ENCODE measurements at places on chromosomes 3 and 15.

DNA sequence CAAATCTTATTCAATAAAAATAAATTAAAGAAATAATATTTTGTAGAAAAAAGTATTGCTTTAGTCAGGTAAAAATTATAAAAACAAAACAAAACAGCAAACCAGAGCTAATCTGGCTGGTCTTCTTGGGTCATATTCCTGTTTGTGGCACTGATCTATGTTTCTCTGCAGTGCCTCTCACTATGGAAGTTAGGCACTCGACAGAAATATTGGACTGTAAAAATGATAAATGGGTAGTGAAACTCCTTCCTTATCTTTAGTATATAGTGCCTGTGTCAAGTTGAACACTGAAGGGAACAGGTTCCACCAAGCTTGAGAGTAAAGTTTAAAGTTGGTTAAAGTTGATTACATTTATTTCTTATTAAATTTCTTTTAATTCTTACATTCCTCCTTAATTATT is 1195.6 kb upstream of the GBE1 start:
- DNase-seq, result no peak

DNA sequence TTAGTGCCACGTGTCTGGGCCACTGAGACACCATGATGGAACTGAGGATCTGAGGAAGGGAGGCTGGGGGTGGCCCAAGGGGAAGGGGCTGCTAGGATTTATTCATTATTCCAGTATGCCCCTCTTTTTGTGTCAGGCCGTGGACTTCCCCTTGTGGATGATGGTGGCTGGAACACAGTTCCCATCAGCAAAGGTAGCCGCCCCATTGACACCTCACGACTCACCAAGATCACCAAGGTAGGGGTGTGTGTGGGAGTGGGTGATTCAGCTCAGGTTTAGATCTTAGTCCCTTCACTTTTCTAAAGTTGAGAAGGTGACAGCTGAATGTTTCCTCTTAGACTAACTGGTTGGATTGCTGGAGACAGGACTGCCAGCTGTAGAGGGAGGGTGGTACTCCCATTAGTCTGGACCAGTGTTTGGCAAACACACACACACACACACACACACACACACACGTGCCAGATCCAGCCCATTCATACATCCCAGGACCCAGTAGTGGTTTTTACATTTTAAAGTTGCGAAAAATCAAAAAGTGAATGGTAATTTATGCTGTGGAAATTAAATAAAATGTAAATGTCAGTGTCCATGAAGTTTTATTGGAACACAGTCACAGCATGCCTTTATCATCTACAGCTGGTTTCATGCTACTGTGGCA is 11.4 kb downstream of the EIF4G1 start:
- DNase-seq, result no peak

DNA sequence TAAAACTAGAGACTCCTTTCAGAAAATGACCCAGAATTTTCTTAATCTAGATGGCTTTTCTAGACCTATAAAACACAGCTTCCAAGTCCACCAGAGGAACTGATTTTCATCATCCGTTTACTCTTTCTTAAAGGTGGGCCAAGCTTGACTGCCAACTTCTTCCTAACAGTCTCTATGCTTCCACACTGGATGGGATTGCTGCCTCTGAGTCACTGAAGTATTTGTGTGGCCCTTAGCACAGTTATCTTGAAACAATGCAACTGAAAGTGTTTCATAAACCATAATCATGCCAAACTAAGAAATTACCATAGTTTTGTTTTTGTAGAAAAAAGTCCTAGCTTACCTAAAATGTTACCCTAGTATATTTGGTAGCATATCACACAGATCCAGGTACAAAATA is 985.7 kb downstream of the TUSC7 start:
- no peak for DNase-seq

DNA sequence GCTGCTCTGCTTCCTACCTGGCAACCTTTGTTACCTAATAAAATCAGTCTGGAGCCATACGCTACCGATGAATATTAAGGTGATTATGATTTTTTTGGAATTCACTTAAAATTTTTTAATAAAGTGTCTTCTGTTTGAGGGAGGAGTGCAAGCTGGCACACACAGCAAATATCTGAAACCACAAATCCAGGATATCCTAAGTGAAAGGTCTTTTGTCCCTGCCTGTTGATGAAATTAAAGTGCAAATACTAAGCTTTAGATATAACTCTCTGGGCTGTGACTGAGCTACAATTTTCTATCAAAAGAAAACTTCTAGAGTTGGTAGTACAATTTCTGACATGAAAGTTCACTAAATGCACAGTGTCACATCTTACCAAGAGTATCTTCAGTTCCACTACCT is 23.7 kb downstream of the HACD2 start:
- no peak for DNase-seq

DNA sequence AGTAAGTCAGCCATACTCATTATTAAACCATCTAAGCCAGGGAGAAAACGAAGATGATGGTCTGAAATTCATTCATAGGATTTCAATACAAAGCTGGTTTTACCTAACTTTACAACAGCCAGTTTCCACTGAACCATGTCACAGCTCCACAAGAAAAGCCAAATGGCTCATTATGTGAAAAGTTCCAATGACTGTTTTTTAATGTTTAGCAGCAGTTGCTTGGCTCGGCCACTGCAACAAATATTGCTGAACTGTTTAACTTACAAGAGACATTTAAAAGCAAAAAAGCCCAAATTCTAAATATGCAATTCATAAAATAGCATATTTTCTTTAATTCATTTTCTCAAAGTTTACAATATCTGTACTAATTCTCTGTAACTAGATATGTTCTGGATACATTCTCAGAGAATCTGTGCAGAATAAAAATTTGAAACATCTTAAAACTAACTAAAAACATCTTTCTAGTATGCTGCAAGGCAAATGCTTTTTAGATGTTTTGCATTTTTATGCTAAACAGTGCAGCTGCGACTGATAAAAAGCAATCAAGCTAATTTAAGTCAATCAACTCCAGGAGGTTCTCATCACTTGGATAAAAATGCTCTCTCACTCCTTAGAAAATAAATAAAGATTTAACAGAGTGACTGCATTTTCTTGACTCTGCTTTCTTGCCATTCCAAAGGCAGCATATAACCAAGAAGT is 356.5 kb downstream of the ERC2 start:
- DNase-seq, result no peak

DNA sequence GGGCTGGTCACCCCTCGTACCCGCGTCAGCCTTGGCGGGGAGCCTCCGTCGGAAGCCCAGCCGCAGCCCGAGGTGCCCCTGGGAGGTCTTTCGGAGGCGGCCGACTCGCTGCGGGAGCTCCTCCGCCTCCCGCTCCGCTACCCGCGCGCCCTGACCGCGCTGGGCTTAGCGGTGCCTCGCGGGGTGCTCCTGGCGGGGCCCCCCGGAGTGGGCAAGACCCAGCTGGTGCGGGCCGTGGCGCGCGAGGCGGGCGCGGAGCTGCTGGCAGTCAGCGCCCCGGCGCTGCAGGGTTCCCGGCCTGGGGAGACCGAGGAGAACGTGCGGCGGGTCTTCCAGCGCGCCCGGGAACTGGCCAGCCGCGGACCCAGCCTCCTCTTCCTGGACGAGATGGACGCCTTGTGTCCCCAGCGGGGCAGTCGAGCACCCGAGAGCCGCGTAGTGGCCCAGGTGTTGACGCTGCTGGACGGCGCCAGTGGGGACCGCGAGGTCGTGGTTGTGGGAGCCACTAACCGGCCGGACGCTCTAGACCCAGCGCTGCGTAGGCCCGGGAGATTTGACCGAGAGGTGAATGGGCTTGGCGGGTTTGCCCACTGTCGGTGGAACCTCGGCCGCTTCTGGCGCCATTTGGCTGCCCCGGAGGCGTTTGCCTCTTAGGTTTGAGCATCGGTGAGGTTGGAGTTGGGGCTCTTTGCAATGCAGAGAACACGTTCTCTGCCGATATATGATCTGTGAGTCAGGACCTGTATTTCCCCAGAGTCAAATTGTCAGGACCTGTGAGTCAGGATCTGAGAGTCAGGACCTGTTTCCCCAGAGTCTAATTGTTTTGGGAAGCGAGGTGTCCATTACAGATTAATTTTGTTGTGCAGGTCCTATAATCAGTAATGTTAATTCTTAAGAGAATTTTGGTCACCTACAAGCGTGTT is 24.9 kb upstream of the GATM start:
- peak; percentile 6 for DNase-seq

GRCh38 chr15:73075160-73075859 is 23.0 kb downstream of the NEO1 start:
- DNase-seq, result no peak

DNA sequence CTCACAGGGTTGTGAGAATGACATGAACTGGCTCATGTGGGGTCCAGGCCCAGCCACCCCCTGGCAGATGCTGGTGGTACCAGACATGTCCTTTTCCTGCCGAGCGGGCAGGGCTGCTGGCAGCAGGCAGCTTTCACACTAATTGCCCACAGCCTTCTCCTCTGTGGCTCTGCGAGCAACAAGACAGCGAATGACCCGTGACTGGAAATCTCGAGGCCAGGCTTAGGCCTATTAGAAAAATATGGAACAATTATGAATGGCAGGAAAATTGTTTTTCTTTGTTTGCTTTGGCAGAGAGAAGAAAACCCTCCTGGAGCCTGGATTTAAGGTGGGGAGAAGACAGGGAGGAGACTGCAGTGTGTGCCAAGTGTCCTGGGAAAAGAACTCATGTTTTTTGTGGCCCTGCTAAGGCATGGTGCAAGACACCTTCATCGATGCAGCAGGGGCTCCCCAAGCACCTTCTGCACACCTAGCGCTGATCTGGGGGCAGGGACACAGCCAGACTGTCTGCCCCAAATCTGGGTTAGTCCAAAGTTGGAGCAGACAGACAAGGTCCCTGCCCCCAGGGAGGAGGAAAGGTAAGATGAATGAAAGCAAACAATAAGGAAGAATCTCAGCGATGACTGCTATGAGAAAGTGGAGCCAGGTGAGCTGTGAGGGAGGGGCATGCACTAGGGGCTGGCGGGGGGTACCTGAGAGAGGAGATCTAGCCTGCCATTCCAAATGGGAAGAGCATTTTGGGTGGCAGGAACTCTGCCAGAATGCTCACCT is 193.8 kb upstream of the TLE3 start:
- no peak for DNase-seq

- no peak for DNase-seq
Measured at GRCh38 chr3:34145796-34146195, 347.4 kb downstream of the PDCD6IP start.

- no peak for DNase-seq
Measured at GRCh38 chr3:131669600-131669999, 166.8 kb upstream of the MRPL3 start.

GRCh38 chr3:69890691-69891090 is 108.8 kb upstream of the SAMMSON start:
- DNase-seq, result no peak

GRCh38 chr3:130093741-130094391 is 12.2 kb downstream of the ALG1L2 start:
- no peak for DNase-seq

GRCh38 chr3:78589778-78590177 is 1178.0 kb downstream of the ROBO1 start:
- no peak for DNase-seq

DNA sequence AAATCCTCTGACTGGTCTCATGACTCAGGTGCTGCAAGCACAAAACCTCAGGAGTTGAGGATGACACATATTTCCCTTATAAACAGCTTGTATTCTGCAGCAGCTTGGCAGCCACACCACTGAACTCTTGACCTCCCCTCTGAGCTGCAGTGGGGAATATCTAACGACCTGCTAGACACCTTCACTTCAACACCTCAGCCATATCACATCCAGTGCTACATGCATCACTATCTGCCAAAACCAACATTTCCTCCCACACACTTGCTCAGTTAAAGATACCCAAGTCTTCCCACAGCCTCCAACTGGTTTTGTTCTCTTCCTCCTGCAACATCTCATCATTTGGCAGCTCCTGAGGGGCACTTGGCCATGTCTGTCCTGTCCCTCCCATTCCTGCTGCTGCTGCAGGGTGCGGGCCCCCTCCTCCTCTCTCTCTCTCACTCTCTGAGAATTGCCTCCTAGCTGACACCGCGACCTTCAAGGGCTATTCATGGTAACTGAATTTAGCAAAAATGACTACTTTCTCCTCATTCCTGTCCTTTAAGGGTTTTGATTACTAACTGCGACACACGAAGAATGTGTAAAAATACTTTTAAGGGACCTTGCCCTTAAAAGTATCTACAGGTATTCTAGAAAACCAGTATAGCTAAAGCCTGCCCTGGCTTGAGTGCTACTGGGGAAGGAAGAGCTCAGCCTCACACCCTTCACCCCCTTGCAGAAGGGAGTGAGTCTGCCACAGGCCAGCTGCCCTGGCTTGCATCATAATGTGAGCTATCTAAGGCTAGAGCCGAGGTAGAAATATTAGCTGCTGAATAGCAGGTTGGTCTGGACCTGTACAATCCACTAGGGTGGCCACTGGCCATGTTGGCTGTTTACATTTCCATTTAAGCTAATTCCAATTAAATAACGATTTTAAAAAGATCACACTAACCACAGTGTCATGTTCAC is 5.0 kb upstream of the CCR9 start:
- peak; percentile 21 for DNase-seq
